ENCODE measurements at places on chromosomes 4 and X.
A peak's percentile ranks its signal among the peaks of the same experiment; 100 is the strongest.

- no peak for DNase-seq
These were observed 327.8 kb downstream of the GALNTL6 start for GRCh38 chr4:172141025-172141424.

- no peak for DNase-seq
These were observed 147.7 kb upstream of the TBL1X start for GRCh38 chrX:9317176-9317575.

GRCh38 chr4:185384930-185385331 lies 10.8 kb downstream of the LRP2BP start:
- DNase-seq: no peak

DNA sequence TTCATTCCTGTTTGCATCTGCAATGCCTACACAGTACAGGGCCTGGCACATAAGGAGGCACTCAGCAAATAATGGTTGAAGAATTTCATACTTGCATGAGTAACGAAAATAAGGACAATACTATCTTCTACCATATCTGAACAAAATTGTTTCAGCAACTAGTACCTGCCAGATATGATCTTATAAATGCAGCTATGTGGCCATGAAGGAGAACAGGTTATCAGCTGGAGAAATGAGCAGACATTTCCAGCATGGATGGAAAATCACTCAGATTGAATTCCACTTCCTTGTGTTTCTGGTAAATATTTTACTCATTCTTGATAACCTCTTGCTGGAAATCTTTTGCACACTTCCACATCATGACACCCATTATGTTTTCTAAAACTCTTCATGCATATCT lies 204.0 kb downstream of the ADAMTS3 start:
- no peak for DNase-seq

DNA sequence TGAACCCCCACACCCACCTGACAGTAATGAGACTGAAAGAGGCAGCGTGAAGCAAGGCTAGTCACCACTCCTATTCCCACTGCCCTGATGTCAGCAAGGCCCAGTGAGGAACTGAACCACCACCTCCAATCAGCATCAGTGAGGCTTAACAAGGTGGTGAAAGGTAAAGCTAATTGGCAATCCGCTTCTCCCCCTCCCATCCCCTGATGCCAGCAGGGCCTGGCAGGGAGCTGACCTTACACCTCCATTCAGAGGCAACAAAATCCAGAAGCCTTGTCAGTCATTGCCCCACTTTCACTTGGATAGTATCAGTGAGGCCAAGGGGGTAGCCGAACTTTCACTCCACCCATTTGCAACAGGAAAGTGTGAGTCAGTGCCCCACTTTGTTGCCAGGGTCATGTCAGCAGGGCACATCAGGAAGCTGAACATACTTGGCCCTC lies 60.8 kb downstream of the AWAT2 start:
- peak; percentile 28 for DNase-seq

- no peak for DNase-seq
These were observed 50.3 kb downstream of the FGFRL1 start for GRCh38 chr4:1061760-1062159.

GRCh38 chrX:13654116-13654515 lies 1.2 kb downstream of the TCEANC start:
- DNase-seq: no peak

DNA sequence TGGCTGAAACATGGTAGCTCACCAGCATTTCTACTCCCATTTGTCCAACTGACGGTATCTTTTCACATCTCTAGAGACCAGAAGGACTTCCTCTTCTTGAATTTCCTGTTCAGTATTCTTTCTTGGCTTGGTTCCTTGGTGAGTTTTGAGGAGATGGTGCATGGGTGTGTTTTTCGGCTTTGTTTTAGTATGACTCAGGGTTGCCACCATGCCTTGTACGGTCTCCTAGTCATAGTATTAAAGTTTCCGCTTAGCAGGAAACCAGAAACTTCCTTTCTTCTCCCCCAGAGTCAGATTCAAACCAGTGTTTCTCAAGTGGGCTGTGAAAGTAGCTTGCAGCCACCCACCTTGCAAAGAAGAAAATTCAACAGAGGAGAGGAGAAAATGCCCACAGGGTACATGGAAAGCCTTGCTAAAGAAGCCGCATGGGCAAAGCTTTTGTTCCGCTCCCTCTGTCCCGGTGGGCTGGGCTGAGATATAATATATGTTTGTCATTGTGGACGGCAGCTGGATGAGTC lies 5.7 kb downstream of the CD99 start:
- no peak for DNase-seq
